ENCODE measurements at places on chromosomes 11 and 22.
A peak's percentile ranks its signal among the peaks of the same experiment; 100 is the strongest.

DNA sequence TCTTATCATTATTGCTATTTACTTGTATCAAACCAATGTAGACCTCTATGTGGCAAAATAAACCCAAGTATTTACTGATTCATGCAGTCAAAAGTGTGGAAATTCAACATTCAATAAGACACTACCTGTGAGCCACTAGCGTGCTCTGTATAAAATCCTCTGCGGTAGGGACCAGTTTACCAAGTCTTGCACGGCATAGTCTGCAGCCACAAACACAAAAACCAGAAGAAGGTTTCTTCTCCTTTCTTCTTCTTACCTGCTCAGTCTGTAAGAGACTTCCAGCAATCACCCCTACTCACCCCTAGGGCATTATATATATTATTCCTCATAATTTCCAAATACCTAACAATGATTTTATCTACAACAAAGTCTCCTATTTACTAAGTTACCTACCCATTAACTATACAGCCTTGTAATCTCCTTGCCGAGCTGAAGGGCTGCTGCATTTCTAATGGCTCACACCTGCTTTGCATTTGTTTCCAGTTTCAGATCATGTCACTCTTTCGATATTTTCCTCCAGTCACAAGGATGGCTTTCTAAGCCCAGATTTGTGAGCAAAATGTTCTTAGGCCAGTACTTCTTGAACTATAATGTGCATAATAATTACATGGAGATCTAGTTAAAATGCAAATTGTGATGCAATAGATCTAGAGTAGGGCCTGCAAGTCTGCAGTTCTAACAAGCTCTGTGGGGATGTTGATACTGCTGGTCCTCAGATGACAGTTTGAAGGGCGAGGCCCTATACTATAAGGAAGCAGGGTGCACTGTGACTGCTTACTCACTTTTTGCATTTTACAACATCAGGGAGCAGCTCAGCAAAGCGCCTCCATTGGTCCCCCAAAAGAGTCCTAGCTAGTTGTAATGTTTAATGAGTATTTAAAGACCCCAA is 191.9 kb upstream of the DDI1 start:
- no peak for DNase-seq

- no peak for DNase-seq
These were observed 35.4 kb upstream of the WNT7B start for GRCh38 chr22:46012182-46012880.

DNA sequence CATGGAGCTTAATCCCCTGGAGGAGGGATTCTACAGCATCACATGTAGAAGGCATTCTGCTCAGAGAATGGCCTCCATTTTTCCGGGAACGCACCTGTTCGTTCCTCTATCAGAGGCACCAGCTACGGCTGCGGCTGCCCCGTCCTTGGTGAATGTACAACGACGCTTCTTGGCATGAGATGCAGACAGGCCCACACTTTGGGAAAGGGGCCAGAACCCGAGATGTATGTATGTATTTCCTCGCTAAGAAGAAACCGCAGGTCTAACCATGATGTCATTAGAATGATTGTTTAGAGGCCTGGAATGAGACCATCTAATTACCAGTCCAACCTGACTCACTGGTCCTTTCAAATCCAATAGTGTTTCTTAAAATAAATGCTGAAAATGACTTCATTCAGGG is 1293.4 kb downstream of the TBC1D22A start:
- peak; percentile 68 for DNase-seq

DNA sequence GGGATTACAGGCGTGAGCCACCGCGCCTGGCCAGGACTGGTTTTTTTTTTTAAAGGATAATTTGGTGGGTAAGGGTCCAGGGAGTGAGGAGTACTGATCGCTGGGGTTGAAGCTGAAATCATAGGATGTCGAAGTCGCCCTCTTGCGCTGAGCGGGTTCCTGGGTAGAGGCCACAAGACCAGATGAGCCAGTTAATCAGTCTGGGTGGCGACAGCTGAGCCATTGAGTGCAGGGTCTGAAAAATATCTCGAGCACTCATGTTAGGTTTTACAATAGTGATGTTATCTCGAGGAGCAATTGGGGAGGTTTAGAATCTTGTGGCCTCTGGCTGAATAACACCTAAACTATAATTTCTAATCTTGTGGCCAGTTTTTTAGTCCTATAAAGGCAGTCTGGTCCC is 7.8 kb downstream of the APOL5 start:
- DNase-seq, result peak; percentile 58
